ENCODE measurements at places on chromosomes 1 and 21. TPM values are rescaled to one million over a fixed set of nuclear protein-coding genes. Genes with fewer than 3 reads are reported as not detected.

Gene TRIM67
- total RNA-seq: not detected

Gene PADI4
- total RNA-seq: 0.48 TPM

GRCh38 chr1:174352883-174353608 is 94.7 kb upstream of the GPR52 start:
- DNase-seq: no peak

DNA sequence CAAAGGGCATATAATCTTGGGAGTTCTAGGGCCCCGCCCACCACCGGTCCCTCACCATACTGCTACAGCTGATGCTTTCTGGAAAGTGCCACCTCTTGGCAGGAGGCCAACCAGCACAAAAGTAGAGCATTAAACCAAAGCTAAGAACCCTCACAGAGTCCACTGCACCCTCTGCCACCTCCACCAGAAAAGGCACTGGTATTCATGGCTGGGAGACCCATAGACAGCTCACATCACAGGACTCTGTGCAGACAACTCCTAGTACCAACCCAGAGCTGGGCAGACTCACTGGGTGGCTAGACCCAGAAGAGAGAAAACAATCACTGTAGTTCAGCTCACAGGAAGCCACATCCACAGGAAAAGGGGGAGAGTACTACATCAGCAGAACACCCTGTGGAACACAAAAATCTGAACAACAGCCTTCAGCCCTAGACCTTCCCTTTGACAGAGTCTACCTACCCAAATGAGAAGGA is 10.8 kb downstream of the THEM4 start:
- no peak for DNase-seq

GRCh38 chr1:1120866-1121591 is 5.1 kb upstream of the C1orf159 start:
- DNase-seq: peak; percentile 62

Data from posterior vena cava (tissue), 2 donors.